NCI-H226 (cell line): ENCODE measurements at places on chromosomes 11 and 22.

GRCh38 chr11:66275396-66275795, 2.6 kb upstream of the CNIH2 start:
- no peak for DNase-seq

DNA sequence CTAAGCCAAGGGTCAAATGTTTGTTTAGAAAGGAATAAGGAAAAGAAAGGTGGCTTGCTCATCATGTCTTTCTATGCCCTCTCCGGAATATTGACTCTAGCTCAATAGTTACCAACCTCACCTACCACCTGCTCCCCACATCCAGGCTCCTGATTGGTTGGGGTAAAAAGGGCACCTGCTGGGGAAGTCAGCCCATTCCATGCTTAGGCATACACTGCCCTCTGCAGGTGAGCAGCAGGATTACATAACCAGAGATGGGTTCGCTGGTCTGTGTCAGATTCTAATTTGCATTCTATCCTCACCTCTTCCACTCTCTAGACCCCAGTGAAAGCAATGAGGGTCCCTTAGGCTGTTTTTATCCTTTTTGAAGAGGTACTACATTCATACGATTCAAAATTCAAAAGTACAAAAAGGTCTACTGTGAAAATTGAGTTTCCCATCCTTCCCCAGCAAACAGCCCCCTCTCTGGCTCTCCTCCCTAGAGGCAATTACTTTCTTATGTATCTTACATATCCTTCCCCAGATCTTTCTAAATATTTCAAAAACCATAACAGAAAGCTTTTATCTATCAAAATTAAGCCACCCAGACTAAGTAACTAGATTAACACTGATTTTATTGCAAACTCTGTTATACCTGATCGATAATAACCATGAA, 98.0 kb upstream of the ASPHD2 start:
- peak; percentile 7 for DNase-seq

DNA sequence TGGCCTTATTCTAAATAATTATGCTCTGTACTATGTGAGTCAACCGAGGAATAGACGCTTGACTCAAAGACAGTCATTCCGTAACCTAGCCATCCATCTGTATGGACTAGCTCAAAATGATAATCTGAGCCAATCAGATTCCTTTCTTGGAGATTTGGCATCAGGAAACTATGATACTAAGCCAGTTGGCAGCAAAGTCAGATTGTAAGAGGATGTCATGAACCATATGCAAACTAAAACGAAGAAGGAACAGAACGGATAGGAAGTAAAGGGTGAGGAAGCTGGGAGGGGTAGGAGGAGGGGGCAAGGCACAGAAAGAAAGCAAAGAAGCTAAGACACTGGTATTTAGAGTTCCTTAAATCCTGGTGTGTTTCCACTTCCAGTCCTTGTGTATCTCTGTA, 10.7 kb upstream of the SESN3 start:
- DNase-seq, result no peak

DNA sequence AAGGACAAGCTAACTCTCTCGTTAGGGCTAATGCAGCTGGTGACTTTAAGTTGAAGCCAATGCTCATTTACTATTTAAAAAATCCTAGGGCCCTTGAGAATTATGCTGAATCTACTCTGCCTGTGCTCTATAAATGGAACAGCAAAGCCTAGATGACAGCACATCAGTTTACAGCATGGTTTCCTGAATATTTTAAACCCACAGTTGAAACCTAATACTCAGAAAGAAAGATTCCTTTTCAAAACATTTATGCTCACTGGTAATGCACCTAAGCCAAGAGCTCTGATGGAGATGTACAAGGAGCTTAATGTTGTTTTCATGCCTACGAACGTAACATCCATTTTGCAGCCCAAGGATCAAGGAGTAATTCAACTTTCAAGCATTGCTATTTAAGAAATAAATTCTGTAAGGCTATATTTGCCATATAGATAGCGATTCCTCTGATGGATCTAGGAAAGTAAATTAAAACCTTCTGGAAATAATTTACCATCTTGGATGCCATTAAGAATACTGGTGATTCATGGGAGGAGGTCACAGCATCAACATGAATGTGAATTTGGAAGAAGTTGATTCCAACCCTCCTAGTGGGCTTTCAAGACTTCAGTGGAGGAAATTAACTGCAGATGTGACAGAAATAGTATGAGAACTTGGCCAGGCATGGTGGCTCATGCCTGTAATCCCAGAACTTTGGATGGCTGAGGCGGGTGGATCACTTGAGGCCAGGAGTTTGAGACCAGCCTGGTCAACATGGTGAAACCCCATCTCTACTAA, 14.5 kb downstream of the XNDC1N start:
- DNase-seq, result no peak

- no peak for DNase-seq
These were observed 27.8 kb upstream of the PPARA start for GRCh38 chr22:46122511-46122971.

DNA sequence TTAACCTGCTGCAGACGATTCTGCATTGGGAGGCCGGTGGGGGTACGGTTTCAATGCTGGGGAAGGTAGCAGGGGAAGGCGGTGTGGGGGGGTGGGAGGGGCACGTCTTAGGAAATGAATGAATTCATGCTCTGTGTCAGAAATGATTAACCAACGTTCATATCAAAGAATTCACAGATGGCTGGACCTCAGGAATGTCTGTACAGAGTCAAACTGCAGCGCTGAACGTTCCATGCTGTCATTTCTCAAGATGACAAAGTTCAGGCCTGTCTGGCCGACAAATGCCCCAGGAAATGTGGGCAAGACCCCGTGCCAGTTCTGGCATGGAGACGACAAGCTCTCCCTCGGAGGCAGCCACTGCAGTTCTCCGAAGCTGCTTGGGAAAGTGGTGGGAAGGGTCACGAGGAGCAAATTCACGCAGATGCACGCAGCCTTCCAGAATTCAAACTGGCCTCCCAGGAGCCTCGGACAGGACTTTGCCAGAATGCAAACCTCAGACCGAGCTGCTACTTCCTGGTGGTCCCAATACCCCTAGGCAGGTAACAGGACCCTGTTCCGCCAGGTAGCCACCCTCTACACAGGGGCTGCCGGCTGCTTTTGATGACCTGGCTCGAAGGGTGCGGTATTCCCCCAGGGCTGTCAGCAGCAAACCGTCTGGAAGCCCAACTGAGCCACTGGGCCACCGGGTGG, 81.5 kb downstream of the TRMU start:
- no peak for DNase-seq

GRCh38 chr11:129302386-129303101, 73.1 kb upstream of the BARX2 start:
- DNase-seq, result no peak

- DNase-seq, result no peak
These were observed 15.8 kb downstream of the CCDC134 start for GRCh38 chr22:41816241-41816640.

DNA sequence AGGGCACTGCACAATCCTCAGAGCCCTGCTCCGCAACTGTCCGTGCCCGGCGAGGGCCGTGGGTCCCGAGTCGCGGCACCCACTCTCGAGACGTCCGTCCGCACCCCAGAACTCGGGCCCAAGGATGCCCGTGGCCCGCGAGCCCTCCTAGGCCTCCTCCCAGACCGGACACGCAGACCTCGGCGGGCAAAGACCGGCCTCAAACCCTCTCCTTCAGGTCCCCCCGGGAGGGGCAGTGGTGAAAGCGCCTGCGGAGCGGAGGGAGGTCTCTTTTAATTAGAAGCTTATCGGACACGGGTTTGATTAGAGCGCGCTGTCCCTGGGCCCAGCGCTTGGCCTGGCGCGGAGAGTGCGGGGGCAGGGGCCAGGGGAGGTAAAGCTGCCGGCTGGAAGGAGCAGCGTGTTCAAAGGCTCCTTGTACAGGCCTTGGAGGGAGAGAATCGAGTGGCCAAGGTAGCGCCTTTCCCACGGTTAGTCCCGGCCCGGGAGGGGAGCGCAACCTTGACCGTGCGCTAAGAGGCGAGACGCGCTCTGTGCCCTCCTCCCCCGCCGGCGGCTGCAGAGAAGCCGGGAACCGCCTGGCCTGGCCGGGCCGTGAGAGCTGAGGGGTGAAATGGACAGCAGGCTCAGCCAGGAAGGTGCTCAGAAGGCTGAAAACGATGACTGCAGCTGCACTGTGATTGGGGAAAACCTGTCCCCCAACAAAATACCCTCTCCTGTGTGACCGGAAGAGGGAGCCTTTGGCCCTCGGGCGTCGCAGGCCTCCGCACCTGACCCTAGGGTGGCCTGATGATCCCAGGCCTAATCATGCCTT, 4.6 kb downstream of the WT1 start:
- peak; percentile 67 for DNase-seq

- DNase-seq, result peak; percentile 37
These were observed 96.6 kb upstream of the KCNA4 start for GRCh38 chr11:30113326-30113898.

- peak; percentile 39 for DNase-seq
These were observed 14.2 kb downstream of the AP5B1 start for GRCh38 chr11:65766535-65766934.

- no peak for DNase-seq
These were observed 12.5 kb downstream of the THY1 start for GRCh38 chr11:119410501-119410900.

GRCh38 chr11:130389335-130389935, 39.0 kb downstream of the ADAMTS8 start:
- no peak for DNase-seq

- no peak for DNase-seq
These were observed 2.0 kb upstream of the CASTOR1 start for GRCh38 chr22:30291058-30291892.

- DNase-seq, result no peak
These were observed 28.1 kb upstream of the RTL6 start for GRCh38 chr22:44525941-44526778.

DNA sequence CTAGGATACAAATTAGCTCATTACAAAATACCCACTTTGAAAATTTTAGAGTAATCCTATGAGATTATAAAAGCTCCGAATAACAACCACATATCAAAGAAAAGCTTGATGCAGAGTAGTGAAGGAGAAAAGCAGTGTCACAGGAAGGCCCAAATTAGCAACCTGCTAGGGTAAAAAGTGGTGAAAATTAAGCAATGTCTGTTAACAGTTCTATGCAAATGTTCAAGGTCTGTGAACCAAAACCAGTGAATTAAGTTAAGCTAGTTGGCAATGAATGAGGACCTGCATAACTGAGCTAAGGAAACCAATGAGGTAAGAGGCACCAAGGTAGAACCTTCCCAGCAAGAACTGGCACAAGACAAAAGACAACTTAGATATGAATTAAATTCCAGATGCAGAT, 29.6 kb downstream of the PRDM10 start:
- DNase-seq, result no peak

GRCh38 chr22:24989135-24989534, 36.6 kb downstream of the KIAA1671 start:
- DNase-seq, result no peak

GRCh38 chr22:37609240-37610152, 862 bp downstream of the GGA1 start:
- no peak for DNase-seq

GRCh38 chr22:19820880-19821522, 33.7 kb downstream of the GNB1L start:
- DNase-seq, result no peak

GRCh38 chr22:46619830-46620501, at the start of gene GRAMD4:
TSS of gene GRAMD4 (plus strand) at chr22:46620386. CDS start at chr22:46626800, 6,414 bp downstream.
- DNase-seq, result no peak

DNA sequence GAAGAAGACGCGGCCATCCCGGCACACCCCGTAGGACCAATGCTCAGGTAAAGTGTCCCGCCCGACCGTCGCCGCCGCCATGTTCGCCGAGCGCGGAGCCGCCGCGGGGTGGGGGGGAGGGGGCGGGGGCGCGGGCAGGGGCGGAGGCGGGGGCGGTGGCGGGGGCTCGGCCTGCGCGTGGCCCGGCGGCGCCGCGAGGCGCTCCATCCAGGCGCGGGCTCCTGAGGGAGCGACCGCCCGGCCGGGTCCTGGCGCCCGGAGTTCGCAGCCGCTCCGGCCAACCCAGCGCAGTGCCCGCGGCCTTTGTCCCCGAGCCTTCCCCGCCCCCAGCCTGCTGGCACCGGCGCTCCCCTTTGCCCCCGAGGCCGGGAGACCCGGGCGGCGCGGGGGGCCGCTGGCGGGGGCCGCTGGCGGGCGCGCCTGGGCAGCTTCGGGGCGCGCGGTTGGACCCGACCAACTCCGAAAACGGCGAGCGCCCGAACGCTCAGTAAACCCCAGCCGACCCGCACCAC, at the start of gene PLEKHA7:
TSS of gene PLEKHA7 (minus strand) at position 94 of the 512 bp plus-strand sequence. CDS start at position 81, 13 bp downstream.
- DNase-seq, result no peak

- no peak for DNase-seq
These were observed 24.5 kb downstream of the BRD1 start for GRCh38 chr22:49803134-49803533.
